ENCODE measurements at places on chromosomes 1 and 21. TPM values are rescaled to one million over a fixed set of nuclear protein-coding genes. Genes with fewer than 3 reads are reported as not detected.

- peak; percentile 56 for DNase-seq
Observed at GRCh38 chr1:223081181-223081994, 61.7 kb downstream of the TLR5 start.

The RGL1 gene
- 77.4 TPM for total RNA-seq

The RIPPLY3 gene
- not detected for total RNA-seq

DNA sequence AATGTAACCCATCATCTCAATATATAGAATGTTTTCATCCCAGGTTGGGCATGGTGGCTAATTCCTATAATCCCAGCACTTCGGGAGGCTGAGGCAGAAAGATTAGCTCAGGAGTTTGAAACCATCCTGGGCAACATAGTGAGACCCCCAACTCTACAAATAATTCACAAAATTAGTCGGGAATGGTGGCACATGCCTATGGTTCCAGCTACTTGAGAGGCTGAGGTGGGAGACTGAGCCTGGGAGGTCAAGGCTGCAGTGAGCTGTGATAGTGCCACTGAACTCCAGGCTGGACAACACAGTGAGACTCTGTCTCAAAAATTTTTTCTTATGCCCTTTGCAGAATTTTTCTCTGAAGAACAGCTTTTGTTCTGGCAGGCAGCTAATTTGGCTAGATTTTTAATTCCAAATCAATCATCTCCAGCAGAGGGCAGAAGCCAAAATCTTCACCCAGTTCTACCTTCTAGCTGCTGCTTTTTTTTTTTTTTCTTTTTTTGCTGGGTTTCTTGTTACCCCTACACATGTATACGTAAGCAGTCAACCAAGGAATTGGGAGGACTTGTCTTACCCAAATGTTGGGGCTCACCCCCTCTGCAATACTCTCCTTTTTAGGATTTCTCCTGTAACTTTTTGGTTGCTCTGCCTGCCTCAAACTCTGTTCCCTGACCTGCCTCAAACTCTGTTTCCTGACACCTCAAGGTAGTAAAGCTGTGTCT is 2.7 kb upstream of the RAD54L start:
- no peak for DNase-seq

The MATN1 gene
- total RNA-seq, result 0.84 TPM

DNA sequence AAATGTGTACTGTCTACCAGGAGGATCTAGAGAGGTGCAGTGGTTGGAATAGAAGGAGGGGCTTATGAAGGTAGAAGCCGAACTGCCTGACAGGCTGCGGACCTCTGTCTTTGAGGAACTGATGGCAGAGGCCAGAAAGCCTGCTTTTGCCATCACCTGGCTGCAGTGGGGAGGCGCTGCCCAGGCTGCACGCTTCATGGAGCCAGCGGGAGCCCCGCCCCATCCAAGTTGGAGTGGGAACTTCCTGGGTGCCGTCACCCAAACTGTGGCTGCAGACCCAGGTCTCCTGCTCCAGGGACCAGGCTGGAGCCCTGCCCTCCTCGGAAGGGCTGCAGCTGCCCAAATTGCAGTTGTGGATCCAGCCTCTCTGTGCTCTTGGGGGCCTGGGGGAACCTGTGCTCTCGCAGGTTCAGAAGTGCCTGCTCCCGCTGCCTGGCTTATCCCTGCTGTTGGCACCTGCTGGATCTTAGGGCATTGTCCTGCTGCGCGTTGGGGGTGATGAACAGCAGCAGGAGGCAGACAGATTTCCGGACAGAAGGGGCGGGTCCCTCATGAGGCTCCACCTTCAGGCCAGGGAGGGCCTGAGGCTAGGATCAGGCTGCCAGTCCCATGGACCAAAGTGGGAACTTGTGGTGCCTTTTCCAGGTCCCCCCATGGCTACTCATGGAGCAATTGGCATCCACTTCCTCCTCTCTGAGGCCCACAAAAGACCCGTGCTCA is 118.0 kb upstream of the PLPPR4 start:
- no peak for DNase-seq

GRCh38 chr1:15017120-15017519 is 136.4 kb upstream of the TMEM51 start:
- DNase-seq, result no peak

- DNase-seq, result no peak
Observed at GRCh38 chr1:86155051-86155806, 1.3 kb downstream of the COL24A1 start.

DNA sequence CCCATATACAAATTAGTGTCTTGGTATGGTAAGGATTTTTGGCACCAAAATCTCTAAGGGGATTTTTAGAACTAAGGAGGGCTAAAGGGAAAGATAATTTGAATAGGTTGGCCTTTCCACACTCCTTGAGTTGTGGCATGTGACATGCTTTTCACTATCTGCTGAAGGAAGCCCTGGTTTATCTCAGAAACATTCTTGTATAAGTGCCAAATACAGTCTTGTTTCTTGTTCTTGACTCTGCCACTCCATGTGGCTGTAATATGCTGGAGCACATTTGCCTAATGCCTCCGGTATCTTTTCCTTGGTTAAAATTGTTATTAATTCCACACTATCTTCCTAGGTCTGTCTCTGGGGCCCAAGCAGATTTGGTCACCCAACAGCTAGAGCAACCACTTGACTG is 457.0 kb downstream of the USP25 start:
- no peak for DNase-seq

DNA sequence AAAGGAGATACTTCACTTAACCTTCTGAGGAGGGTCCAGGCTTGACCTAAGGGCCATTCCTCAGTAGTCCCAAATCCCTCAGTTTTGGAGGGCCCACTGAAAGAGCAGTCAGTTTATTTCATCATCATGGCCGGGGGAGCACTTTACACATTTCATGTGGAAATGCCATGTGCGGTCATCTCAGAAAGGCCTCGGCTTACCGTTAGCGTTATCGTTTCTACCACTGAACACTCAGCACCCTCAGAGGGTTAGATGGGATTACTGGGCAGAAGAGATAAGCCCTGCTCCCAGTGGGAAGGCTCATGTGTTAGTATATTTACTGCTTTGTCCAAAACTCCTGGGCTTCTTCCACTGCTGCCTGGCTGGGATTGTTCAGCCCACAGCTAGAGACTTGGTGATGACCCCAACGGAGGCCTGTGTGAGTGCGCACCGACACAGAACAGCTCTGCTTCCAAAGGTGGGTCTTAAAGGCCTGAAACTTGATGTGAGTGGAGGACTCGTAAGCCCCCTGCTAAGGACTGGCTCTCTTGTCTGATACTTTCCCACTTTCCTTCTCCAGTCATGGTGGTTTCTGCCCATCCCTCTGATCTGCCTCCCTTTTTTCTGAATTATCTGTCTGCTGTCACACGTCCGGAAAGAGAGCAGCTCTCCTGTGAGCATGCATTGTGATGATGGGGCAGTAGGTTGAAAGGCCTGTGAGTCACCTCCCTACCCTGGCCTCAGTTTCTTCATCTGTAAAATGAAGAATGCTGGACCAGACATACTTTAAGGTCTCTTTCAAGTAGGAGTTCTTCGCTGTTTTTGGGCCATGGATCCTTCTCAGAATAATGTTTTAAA is 284.5 kb downstream of the ASTN1 start:
- DNase-seq, result no peak

GRCh38 chr1:91578320-91579109 is 77.9 kb downstream of the CDC7 start:
- no peak for DNase-seq

DNA sequence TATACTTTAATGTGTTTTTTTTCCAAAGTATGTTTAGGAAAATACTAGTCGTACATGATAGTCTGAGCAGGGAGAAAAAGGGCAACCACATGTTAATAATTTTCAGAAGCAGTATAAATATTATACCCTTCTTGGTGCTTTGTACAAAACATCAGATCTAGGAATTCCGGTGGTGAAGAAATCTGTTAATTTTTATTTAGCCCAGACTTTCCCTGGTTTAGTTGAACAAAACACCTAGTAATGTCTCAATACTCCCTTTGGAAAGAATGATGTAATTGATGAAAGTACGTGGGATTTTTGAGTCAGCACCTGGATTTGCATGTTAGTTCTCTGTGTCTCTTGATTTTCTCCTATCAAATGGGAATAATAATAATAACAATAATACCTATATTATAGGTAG is 38.4 kb upstream of the KCNK2 start:
- DNase-seq, result no peak

DNA sequence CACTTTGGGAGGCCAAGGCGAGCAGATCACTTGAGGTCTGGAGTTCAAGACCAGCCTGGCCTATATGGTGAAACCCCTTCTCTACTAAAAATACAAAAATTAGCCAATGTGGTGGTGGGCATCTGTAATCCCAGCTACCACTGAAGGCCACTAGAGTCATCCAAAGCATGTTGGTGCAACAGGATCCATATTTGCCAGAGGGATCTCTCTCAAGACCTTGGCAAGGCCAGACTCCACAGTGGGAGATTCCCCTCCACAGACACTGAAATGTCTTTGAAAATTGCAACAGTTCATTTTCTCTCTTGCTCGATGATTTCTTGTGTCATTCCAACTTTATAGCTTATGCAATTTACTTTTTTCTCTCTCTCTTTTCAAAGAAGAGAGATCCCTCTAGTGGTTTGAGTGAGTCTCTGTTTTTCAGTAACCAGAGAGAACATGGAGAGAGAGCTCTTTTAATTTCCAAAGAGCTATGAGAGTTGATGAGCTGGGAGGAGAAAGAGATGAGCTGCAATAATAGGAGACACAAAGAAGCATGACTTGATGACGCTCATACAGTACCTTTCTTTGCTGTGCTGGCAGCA is 176.8 kb upstream of the USP25 start:
- DNase-seq, result no peak

The CCT3 gene
- total RNA-seq, result 196 TPM

The FBXO28 gene
- total RNA-seq, result 28.6 TPM

DNA sequence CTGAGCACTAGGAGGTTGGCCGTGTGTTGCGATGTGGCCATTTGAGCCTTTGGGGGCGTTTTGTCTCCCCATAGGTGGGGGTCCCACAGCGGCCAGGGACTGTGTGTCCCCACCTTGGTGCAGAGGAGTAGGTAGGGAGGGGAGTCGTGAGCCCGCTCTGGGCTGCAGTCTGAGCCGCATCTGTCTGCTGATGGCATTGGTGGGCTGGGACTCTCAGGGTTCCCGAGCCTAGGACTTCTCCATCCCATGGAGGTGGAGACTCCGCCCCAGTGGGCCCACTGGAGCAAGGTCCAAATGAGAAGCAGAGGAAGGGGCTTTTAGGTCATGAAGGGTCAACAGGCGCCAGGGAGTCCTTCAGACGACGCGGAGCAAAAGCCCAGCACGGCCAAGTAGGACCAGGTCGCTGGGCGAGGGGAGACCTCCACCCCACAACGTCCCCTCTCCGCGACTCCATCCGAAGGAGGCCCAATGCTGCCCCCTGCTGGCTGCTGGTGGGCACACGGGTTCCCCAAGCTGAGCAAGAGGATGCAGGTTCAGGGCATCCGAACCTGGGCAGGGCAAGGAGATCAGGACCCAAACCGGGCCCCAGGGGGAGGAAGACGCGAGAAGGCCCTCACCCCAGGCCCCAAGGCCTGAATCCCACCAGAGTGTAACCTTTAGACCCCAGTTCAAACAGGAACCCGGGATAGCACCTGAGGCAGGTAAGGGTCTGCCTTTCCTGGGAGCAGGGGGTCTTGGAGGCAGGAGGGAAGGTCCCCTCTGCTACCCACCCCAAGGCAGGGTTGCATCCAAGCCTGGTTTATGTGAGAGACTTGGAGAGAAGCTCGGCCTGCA is 14.9 kb downstream of the TTC34 start:
- peak; percentile 35 for DNase-seq

DNA sequence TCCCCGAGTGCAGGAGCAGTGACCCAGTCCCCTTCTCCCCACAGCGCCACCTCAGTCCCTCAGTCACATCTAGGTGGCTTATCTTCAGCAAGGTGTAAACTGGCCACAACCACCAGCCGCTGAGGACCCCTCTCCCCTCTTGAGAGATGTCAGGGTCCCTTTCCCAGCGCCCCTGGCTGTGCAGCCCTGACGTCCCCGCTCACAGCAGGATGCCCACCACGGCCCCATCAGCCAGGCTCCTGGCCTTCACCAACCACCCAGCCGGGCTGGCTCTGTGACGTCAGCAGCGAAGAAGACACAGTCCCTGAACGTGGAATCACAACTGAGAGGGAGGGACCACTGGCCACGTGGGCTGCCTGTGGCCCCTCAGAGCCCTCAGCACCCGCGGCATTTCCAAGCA is 249.4 kb downstream of the NPHP4 start:
- DNase-seq, result no peak

The GPX7 gene
- total RNA-seq, result 8.6 TPM

DNA sequence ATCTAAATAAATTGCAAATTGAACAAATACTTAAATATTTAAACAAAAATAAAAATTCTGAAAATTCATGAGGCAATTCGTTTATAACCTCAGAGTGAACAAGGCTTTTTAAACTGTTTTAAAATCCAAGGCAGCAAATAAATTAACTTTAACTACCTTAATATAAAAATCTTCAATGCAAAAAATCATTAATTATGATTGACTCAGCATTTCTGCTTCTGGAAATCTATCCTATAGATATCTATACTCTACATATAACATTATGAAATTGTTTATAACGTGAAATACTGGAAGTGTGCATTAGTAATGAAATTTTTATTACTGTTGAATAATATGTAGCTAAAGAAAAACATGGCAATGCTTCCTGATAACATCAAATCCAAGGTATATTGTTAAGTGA is 92.4 kb downstream of the ADAMTS1 start:
- no peak for DNase-seq

The LAPTM5 gene
- 205 TPM for total RNA-seq

GRCh38 chr1:39370602-39371001 is 120.8 kb upstream of the BMP8A start:
- DNase-seq, result no peak

DNA sequence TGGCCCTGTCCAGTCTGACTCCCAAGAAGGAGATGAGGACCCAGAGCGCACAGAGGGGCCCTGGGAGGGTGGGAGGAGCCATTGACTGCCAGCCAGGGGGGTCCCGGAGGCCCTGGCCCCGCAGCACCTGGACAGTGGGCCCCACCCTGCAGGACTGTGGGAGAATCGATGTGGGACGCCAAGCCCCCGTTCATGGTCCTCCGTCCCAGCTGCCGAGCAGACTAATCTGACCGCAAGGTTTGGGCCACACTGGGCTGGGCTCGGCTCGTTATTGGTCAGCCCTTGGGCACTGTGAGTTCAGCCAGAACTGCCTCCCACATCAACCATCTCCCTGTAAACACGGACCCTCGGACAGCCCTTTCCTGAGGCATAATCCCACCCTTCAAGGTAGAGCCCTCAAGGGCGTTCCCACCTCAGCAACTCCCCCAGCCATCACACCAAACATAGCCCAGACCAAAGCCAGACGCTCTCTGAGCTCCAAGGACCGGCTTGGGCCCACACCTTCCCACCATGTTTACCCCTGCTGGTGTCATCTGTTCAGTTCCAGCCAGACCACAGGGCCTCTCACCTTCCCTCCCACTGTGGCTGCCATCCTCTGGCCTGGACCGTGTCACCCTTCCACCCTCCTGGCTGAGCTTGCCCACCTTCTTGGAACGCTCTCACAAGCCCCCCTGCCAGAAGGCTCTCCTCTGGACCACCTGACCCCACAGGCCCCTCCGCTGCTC is 16.2 kb upstream of the POFUT2 start:
- no peak for DNase-seq

The ALG14 gene
- total RNA-seq, result 1.2 TPM

- no peak for DNase-seq
Observed at GRCh38 chr1:102661481-102661880, 446.8 kb downstream of the COL11A1 start.

All from omental fat pad (tissue), 4 donors.